ENCODE measurements at places on chromosomes 3 and 15.

- DNase-seq = no peak
Observed at GRCh38 chr3:78871048-78871447, 896.8 kb downstream of the ROBO1 start.

DNA sequence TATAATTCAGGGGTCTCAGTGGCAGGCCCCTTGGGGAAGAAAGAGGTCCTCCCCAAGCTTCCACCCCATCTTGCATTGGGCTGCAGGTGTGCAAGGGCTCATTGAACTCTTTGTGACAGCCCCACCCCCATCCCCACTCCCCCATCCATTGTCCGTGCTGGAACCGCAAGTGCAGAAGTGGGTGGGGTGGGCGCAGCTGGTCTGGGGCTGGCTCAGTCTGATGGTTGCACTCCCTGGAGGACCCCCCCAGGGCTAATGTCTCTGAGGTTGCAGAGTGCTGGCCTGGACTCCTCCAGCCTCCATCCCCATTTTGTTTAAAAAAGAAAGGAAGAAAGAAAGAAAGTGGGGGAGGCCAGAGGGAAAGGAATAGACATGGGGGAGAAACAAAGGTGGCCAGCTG is 42.3 kb upstream of the ARL8B start:
- DNase-seq = no peak

DNA sequence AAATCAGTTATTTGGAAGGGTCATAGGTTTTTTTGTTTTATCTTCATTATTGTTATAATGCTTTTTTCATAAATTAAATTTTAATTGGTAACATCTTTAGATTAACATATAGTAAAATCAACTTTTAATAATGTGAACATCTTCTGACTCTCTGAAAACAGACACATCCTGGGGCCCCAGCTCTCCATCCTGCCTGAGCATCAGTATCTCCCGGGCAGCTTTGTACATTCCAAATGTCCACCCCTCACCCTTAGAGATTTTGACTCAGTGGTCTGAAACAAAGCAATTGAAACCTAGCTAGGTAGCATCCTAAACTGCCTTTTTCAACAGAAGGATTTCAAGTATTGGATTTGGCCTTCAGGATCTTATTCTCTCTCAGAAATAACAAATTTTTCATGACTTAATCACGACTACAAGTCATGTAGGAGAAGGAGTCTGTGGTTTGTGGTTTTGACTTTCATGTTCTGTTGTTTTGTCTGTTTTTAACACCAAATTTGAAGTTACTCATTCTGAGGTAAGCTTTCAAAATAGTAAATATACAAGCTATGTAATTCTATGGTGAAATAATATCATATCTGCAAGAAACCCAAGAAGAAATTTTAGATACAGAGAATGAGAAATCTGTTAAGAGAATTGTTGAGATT is 147.3 kb upstream of the UBE2E2 start:
- no peak for DNase-seq

- DNase-seq = no peak
Observed at GRCh38 chr3:27072810-27073651, 296.2 kb downstream of the NEK10 start.

GRCh38 chr3:138902171-138902570 is 44.8 kb downstream of the FOXL2 start:
- no peak for DNase-seq

DNA sequence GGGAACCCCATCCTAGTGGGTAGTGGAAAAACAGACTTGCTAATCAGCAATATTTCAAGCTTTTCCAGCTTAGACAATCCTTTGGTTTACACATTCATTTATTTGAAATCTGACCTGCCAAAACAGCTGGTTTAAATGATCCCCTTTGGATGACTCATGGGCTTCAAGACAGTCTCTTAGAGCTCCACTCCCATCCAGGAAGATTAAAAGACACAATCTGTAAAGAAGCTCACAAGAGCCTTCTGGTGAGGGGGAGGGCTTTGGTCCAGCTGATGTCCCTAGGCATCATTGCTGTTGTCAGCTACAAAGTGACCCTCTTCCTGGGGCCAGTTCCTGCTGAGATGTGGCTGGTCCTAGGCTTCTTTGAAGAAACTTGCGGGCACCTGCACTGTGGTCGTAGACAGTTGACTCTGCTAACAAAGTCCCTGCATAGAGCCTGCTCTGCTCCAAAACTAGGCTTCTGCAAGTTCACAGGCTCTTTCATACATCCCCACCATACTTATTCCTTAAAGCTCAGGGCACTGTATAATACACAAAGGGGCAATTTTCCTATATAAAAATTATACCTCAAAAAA is 73.7 kb downstream of the IGSF11 start:
- no peak for DNase-seq

GRCh38 chr3:101946906-101947305 is 97.6 kb downstream of the NFKBIZ start:
- no peak for DNase-seq

- DNase-seq = no peak
Observed at GRCh38 chr3:126049289-126050049, 34.5 kb downstream of the SLC41A3 start.

- no peak for DNase-seq
Observed at GRCh38 chr15:44729408-44730127, 6.8 kb upstream of the TRIM69 start.

- no peak for DNase-seq
Observed at GRCh38 chr3:177109688-177110330, 87.5 kb downstream of the TBL1XR1 start.

- DNase-seq = no peak
Observed at GRCh38 chr15:68054628-68055223, 611 bp downstream of the PIAS1 start.

GRCh38 chr3:195394700-195395099 is 48.1 kb downstream of the ACAP2 start:
- DNase-seq = no peak

DNA sequence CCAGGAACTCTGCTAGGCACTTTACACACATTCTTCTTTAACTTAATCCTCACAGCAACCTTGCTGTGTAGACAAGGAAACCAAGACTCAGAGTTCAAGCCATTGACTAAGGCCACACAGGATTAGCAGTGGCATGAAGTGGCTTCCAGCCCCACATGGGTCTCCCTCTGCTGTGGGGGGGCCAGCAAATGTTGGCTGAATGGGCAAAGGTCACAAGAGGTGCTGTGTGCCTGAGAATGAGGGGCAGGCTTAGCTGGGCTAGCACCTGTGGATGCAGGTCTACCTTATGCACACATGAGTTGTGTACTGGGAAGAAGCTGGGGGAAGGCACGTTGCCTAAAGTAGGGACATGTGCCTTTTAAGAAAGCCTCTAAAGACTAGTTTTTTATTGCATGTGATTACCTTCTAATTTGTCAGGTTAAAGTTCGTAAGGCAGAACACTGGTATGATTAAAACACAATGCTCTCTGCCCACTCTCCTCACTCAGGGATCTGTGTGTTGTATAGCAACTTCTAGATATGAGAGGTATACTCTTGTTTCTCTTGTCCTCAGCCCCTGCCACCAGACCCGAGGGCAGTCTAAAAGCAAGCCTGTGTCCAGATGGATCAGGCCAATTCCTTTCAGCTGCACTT is 10.9 kb downstream of the BAHD1 start:
- no peak for DNase-seq

DNA sequence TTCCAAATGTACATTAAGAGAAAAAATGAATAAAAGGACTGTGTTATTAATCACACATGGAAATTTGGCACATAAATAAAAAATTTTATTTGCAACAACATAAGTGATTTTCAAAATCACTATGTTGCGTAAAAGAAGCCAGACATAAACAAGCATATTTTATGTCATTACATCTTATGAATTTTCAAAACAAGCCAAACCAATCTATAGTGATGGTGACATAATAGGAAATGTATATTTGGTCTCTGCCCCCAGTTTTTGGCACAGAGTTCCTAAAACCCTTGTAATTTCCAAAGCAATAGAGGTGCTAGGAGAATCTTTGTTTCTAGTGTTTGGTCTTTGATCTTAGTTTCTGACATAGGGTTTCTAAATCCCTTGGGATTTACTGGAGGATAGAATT is 543.3 kb downstream of the ZBBX start:
- no peak for DNase-seq

DNA sequence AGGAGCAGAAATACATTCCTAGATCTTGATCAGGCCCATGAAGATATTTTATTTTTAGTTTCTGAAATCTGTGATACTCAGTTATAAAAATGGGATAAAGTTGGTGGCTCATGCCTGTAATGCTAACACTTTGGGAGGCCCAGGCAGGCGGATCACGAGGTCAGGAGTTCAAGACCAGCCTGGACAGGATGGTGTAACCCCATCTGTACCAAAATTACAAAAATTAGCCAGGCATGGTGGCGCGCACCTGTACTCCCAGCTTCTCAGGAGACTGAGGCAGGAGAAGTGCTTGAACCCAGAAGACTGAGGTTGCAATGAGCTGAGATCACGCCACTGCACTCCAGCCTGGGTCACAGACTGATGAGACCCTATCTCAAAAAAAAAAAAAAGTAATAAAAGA is 105.5 kb downstream of the IL1RAP start:
- DNase-seq = no peak

GRCh38 chr3:194984066-194984465 is 286.9 kb downstream of the XXYLT1 start:
- DNase-seq = no peak

DNA sequence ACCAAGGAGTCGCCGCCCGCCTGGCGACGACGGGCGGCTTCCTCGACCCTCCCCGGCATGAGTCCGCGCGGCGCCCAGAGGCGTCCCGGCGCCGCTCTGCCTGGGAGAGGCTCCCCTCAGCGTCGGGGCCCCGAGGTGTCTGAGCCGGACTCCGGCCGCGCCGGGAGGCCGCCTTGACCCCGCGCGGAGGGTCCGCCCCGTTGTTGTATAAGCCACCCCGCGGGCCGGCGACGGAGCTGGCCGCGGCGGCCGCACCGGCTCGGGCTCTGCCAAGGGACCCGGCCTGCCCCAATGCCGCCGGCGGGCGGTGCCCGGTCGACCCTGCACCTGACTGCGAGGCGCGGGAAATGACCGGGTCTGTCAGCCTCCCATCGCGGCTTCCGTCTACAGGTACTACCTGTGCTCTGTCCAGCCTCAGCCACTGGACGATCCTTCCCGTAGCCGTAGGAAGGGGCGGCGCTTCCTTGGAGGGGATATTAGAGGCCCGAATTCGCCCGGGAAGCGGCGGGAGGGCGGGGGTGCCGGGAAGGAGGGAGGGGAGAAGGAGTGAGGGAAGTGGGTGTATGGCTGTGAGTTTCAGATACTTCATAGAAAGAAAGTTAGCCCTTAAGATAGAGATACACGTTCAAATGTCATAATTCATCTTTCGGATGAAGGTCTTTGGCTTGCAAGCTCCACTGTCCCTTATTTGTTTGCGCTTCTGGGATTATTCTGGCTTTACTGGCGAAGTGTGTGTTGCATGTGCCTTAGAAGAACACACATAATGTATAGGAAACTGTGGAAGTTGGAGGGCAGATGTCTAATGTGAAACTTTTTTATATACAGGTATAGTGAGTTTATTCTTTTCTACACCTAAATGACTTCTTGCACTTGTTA is 620 bp downstream of the ABHD5 start:
- peak; percentile 51 for DNase-seq

DNA sequence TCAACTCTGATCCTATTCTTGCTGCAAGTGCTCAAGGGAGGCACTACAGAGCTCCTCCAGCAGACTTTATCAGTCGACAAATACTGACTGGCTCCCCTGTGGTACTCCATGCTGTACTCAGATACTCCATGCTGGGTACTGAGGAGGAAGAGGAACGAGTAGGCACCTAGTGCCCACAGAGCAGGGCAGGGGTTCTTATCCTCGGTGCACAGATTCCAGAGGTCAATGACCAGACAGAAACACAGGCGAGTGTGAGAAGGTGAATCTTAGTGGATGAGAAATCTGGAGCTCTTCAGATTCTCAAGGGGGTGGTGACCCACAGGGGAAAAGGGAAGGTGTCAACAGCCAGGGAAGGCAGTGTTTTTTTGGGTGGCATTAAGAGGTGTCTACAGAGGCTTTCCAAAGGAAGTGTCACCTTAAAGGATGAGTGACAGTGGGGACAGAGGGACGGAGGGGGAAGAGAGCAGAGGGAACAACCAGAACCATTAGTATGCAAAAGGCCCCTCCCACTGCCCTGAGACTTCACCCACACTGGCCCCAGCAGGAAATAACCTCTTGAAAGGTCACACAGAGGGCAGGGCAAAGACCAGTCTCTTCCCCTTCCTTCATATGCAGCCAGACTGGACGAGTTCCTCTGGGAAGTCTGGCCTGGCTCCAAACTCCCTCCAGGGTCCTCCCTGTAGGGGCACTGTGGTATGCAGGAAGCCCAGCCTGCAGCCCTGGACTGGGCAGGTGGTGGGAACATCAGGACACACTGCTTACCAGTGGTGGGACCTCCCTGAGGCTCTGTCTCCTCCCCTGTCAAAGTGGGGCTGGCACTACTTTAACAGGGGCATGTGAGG is 27.5 kb downstream of the CCDC12 start:
- DNase-seq = no peak

GRCh38 chr15:63948971-63949370 is 97.3 kb downstream of the DAPK2 start:
- no peak for DNase-seq

DNA sequence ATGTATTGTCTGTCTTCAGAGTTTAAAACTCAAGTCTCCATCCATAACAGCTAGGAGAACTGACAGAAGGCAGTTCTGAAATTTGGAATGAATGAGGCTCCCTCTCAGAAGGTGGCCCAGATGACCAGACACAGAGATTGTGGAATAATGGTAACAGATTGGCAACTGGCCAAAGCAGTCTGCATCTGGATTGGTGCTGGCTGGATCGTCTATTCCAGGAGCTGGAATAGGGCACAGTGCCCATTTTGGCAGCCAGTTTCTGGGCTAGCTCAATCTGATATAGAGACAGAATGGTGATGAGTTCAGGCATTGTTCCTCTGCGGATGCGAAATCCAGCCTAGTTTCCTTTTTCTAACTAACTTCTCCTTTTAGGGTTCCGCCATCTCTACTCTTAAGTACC is 851.7 kb downstream of the PDCD6IP start:
- DNase-seq = no peak

GRCh38 chr15:70672081-70672480 is 91.3 kb downstream of the UACA start:
- no peak for DNase-seq

GRCh38 chr3:38713121-38713520 is 63.6 kb upstream of the SCN5A start:
- DNase-seq = no peak

GRCh38 chr15:74592222-74592621 is 23.4 kb upstream of the CLK3 start:
- no peak for DNase-seq

GRCh38 chr3:148254402-148254801 is 443.3 kb upstream of the AGTR1 start:
- DNase-seq = no peak

DNA sequence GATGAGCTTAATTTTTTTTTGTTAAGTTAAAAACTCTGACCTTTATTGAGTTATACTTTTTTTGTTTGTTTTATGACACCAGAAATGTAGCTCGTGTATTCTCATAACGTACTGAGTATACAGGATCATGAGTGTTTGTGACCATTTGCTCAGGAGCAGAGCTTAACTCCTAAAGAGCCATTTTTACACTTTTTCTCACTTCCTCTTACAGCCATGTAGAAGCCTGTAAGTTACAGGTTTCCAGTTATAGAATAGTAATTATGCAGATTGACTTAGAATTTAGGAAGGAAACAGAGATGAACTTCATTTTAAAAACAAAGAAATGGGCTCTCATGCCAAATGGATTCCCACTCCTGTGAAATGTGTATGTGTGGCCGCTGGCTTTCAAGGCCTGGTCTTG is 151.7 kb downstream of the MCTP2 start:
- no peak for DNase-seq

All from omental fat pad (tissue), 4 donors.